ENCODE measurements at places on chromosomes 2 and 18.
A peak's percentile ranks its signal among the peaks of the same experiment; 100 is the strongest.

DNA sequence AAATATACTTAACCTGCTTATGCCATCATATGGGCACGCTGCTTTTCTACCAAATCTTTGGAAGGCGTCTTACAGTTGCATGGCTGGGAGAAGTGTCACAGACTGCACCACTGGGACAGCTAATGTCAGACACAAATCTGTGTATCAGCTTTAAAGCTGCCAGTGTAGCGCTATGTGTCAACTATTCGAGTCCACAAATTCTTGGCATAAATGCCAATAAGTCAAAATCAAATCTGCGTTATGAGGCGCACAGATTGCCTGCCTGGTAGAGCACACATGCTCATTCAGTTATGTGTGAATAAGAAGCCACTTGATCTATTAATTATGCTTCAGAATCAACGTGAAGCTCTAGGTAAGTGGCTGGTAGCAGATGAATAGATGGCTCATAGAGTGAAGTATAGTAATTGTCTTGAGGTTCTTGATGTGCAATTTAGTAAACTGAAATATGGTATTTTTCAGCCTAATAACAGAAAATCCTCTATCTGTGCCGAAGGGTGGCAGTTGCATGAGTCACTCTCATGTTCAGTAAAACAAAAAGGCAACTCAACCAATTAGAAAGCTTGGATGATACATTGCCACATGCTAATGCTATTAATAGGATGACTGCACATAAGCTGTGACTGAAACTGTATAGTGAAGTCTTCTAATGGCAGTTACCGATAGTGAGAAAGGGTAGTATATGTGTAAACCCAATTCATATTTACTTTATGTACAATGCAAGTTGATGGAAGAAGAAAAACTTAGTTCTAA, 52.0 kb downstream of the DCC start:
- DNase-seq = no peak

GRCh38 chr2:106572541-106573450, 85.6 kb downstream of the CD8B2 start:
- DNase-seq = no peak

- no peak for DNase-seq
Measured at GRCh38 chr2:44786045-44786816, 155.3 kb upstream of the SIX3 start.

DNA sequence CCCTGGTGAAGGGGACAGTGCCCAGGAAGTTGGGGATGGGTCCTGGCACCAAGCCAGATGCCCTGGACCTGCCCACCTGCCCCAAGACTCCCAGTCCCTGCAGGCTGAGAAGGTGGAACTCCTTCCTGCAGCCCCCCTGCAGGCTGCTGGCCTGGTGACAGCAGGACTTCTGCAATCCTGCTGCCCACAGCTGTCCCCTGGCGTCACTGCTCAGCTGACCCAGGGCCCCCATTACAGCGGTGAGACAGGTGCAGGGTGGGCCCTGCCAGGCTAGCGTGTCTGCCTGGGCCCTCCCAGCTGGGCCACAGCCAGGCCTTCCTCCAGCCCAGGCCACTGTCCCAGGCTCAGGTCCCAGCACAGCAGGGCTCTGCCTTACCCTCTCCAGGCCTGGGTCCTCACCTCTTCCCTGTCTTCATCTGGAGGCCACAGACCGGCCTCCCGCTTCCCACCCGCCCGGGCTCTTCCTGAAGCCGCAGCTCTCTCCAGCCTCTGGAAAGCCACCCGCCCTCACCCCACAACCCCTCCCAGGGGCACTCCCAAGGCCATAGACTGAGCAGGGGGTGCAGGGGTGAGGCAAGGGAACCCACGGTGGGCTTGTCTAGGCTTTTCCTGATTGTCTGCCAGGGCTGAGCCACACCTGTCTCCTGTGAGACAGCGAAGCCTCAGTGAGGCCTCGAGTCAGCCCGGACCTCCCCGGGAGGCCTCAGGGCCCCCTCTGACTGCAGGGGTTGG, 8.8 kb upstream of the ERFE start:
- no peak for DNase-seq

DNA sequence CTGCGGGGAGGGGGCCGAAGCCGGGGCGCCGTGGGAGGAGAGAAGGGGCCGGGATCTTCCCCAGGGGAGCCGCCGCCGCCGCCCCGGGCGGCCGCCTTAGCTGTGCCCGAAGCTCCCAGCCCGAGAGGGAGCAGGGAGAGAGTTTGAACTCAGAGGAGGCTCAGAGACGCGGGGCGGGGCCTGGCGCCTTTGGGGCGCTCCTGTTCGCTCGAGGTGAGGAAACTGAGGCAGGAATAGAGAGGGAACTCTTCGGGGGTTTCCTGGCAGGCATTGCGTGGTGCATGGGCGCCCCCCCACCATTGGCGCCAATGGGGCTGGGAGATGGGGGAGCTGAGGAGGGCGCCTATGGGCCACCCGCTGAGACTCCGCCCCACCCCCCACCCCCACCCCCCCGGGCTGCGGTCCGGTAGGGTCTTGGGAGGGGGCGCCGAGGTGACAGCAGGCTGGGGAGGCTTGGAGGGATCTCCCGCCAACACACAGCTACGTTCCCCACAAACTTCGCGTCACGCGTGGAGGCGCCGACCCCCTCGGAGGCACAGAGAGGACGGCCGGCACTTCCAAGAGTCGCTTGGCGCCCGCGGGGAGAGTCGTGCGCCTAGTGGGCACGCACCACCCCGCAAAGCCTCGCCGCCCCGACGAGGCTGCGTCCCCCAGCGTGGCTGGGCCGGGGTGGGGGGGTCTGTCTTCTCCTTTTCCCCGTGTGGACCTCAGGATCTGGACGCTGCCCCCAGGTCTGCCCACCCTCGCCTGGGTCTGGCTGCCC, 680 bp downstream of the CTDSP1 start:
- no peak for DNase-seq

GRCh38 chr18:41490861-41491260, 464.2 kb upstream of the PIK3C3 start:
- DNase-seq = no peak

- DNase-seq = no peak
Measured at GRCh38 chr2:67684991-67685390, 287.9 kb downstream of the ETAA1 start.

DNA sequence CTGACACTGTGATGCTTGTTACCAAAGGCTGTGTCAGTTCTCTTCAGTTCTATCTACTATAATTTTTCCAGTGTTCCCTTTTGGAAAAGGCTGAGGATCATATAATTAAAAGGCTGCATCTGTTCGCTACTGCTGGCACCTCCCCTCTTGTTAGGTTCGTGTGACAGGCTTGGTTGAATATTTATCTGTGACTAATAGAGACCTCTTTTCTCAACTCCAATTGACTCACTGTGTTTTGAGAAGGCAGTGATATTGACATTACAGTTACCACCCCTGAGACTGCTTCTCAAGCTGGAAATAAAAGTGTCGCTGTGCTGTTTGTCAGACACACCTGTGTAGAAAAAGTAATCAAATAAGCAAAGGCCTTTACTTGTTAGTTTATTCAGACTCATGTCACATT, 205.5 kb upstream of the KCNH7 start:
- no peak for DNase-seq

- peak; percentile 10 for DNase-seq
Measured at GRCh38 chr18:49055754-49056172, 105.0 kb upstream of the SMAD7 start.

DNA sequence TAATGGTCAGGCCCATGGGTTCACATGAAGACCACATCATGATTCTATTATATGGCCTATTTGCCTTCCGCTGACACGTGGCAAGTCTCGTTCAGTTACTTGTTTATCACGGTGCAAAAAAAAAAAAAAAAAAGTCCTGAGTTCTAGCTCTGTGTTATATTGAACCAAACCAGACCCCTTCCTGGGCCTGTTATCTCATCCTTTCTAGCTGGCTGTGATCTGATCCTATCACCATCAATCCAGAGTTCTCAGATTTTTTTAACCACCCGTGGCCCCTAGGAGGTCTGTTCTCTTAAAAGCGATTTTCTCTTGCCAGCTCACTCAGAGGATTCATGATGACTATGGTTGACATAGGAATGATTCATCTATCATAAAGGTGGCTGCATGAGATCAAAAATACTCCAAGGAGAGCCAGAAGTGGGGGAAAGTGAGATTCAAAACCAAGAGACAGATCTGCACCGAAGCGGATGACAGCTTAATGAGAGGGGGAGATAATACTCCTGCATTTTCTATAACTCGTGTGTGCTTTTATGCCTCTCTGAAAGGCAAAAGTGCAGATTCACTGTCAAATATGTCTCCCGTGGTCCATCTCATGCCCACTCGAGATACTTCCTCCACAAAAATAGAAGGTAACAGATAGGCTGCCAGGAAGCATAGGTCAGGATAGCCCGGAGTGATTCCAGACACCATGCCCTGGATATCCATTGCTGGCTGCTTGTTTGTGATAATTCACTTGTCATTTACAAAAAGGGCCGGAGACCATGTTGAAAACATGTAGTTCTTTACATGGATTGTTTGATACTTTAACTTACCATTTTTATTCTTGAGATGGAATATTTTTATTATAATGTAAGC, 505.7 kb upstream of the KLHL29 start:
- no peak for DNase-seq

- DNase-seq = no peak
Measured at GRCh38 chr2:218981881-218982585, 3.0 kb downstream of the FEV start.
